NCI-H774 (cell line): ENCODE measurements at places on chromosomes 12 and 14.

DNA sequence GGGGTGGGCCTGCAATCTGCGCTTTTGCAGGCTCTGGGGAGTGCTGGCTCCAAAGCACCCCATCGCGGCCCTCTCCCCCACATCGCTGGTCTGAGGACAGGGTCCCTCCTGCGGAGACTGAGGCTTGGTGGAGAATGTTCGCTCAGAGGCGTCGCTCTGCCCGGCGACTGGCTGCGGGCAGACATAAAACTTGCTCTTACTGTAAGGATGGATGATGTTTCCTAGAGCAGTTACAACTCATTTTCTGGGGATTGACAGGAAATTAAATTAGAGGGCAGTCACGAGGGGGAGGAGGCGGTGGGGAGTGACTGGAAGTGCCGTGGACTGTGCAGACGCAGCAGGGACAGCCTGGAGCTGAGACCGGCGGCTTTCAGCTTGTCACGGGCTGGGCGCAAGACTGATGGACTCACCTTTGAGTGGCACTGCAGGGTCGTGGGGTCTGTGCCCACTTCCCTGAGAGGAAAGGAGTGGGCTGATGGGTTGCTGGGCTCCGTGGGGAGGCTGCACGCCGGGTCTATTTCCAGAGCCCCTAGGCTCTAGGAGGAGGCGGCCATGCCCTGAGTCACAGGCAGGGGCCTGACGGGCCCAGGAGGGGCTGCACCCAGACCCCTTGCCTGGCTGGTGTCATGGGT is 32.8 kb downstream of the NOC4L start:
- DNase-seq, result no peak

GRCh38 chr14:51871846-51872245 is 11.4 kb downstream of the GNG2 start:
- DNase-seq, result no peak

DNA sequence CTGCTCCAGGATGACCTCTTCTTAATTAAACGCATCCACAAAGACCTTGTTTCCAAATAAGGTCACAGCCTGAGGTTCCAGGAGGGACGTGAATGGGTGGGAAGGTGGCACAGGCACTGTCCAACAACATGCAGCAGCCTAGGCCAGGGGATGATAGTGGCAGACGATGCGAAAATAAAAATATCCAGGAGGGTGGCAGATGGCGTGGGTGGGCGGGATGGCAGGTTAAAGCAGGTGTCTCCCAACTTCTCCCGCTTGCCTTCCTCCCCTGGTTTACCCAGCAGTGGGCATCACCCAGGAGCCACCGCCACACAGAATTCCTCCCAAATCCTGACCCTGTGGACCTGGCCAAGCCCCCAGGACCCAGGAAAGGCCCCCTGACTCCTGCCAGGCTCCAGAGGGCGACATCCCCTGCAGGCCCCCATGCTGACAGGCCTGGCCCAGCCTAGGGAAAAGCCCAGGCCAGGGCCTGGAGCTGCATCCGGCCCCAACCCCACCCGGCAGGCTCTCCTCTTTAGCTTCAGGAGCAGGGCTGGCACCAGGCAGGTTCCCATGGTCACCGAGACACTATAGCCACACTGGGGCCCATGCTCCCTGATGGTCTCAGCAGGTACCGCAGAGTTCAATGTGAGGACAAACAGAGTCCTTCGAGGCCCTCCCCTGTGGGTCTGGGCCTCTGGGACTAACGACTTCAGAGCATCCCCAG is 9.7 kb downstream of the NCOR2 start:
- DNase-seq, result no peak

GRCh38 chr12:59036347-59036746 is 116.0 kb upstream of the LRIG3 start:
- no peak for DNase-seq

GRCh38 chr14:68539241-68539737 is 253.6 kb downstream of the ZFP36L1 start:
- DNase-seq, result no peak

DNA sequence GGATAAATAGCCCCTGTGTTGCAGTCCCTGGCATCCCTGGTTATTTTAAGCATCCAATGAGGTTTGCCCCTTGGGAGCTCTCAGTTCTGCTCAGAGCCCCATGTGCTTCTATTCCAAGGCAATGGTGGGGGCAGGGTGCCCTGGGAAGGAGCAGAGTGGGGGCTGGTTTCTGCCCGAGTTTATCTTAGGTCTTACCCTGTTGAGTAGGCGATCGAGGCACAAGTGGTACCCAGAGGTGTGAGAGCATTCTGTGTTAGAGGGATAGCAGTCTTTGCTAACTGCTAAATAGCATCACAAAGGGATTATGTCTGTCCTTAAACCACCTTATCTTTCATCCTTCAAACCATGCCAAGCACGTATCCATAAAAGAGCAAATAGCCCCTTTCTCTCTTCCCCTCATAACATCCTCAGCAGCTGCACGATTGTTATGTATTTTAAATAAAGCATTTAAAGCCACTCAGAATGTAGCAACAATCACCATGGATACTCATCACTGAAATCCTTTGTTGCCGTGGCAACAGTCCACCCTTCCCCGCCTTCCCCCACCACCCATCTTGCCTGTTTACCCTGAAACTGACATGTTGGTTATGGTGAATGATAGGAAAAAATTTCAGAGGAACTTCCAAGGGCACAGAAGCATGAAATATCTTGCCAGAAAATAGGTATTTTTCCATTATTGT is 139.3 kb downstream of the PTPN11 start:
- no peak for DNase-seq
